ENCODE measurements at places on chromosomes 4 and X. TPM values are rescaled to one million over a fixed set of nuclear protein-coding genes. Genes with fewer than 3 reads are reported as not detected.

The RNF212 gene
- total RNA-seq = 8.6 TPM

The ASB11 gene
- total RNA-seq = not detected

The RIBC1 gene
- not detected for total RNA-seq

The NDP gene
- total RNA-seq = 0.63 TPM

The KLHL4 gene
- 3.3 TPM for total RNA-seq

The FSTL5 gene
- total RNA-seq = not detected

The CXCL3 gene
- 1.1 TPM for total RNA-seq

The SLC49A3 gene
- total RNA-seq = 21.1 TPM

The LANCL3 gene
- total RNA-seq = 0.16 TPM

The RAB33A gene
- total RNA-seq = 3.0 TPM

The ARSD gene
- total RNA-seq = 21.8 TPM

The FAM241A gene
- 37.4 TPM for total RNA-seq

The PFKFB1 gene
- total RNA-seq = 14.5 TPM

The SLC6A14 gene
- total RNA-seq = not detected

The CCNA2 gene
- total RNA-seq = 5.5 TPM

The PABPC4L gene
- total RNA-seq = 7.6 TPM

The MGAT4D gene
- not detected for total RNA-seq

The ANKRD37 gene
- 8.2 TPM for total RNA-seq

The FRAS1 gene
- total RNA-seq = 0.47 TPM

DNA sequence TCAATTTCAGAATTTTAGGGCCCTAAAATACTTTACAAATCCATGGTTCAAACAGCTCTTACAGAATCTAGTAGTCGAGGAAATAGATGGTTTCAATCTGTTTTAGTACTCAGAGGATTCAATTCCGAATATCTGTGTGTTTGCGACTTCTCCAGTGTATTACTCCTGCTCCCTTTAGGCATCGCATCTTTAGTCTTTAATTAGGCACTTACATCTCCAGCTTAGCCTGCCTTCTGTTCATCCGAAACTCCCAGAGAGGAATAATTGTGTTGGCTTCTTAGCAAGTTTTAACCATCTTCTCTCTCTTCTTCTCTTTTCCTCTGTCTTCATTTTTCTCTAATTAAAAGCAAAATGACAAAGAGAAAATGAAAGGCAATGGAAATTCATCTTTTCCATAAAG, 1901.3 kb upstream of the TENM3 start:
- DNase-seq = no peak

- DNase-seq = no peak
These were observed 5.6 kb downstream of the CETN2 start for GRCh38 chrX:152824841-152825374.

GRCh38 chr4:152945639-152946038, 9.5 kb downstream of the FHDC1 start:
- DNase-seq = no peak

DNA sequence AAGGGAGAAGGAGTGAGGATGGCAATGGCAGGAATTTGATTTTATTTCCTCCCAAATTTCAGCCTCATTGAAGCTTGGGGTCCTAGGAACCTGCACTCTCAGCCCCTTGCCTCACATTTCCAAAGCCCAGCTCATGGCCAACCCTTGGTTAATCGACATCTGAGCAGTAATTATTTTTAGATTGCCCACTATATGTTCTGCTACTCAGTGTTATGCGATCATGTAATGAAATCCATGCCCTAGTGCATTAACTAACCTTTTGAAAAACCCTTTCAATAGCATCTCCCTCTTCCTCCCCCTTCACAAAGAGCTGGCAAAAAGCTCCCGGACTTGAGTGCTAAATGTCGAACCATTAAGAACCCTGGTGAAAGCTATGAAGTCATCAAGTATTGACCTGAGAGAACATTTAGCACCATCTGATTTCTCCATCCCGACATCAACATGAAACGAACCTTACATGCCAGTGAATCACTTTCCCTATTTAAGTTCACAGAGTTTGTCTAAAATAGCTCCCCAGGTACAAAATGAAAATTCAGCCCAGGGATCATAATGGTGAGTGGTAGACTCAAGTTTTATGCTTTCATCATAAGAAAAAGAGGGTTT, 59.2 kb upstream of the RPS6KA3 start:
- DNase-seq = no peak

- DNase-seq = no peak
These were observed 38.0 kb upstream of the GPR78 start for GRCh38 chr4:8541981-8542715.

DNA sequence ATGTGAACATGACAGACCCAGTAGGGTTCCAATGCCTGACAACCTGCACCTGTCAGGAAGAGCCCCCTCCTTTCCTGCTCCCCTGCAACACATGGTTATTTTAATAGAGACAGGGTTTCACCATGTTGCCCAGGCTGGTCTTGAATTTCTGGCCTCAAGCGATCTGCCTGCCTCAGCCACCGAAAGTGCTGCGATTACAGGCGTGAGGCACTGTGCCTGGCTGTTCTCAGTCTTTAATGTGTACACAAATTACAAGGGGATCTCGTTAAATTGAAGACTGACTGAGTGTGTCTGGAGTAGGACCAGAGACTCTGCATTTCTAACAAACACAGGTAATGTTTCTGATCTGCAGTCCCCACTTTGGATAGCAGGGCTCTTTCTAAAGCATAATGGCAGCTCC, 55.4 kb downstream of the NPNT start:
- no peak for DNase-seq

GRCh38 chrX:147953976-147954375, 27.2 kb upstream of the FMR1NB start:
- DNase-seq = no peak

DNA sequence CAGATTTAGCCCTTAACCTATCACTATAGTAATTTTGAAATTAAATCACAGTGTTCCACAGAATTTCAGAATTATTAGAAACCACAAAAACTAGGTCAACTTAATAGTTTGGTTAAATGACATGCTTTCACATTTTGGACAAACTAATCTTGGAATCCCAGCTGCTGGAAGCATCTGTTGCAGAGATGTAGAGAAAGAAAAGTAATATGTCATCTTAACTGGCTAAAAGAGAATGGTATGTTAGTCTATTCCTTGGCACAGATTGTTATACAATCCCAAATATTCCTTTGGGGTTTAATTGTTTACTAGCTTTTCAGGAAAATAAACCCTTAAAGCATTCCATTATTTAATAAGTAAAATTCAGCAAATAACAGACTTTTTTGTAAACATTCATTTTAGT, 519.9 kb downstream of the IL15 start:
- no peak for DNase-seq

GRCh38 chrX:154329294-154329693, 33.7 kb downstream of the TKTL1 start:
- no peak for DNase-seq

GRCh38 chr4:7816771-7817170, 122.9 kb downstream of the AFAP1 start:
- DNase-seq = no peak

GRCh38 chr4:117357437-117357836, 272.1 kb upstream of the TRAM1L1 start:
- DNase-seq = no peak

- DNase-seq = no peak
These were observed 1.1 kb downstream of the PLXNA3 start for GRCh38 chrX:154458954-154459778.

GRCh38 chr4:107255596-107255995, 219.5 kb upstream of the DKK2 start:
- DNase-seq = no peak

DNA sequence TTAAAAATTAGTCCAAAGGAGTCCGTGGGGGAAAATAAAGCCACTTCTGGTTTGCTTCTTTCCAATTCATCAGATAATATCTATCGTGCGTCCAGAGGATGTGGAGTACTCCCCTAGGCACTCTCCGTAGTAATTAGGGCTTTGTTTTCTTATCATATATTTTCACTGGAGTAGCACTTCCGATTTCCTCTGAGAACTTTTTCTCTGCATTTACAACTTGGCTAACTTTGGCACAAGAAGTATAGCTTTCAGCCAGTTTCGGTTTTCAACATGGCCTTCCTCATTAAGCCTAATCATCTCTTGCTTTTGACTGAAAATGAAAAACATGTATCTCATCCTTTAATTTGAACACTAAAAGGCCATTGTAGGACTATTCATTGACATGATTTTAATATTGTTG, 80.5 kb downstream of the CASP3 start:
- no peak for DNase-seq

- DNase-seq = no peak
These were observed 35.8 kb downstream of the MBNL3 start for GRCh38 chrX:132452911-132453550.

- DNase-seq = no peak
These were observed 16.4 kb downstream of the OTC start for GRCh38 chrX:38368774-38369173.

- no peak for DNase-seq
These were observed 162.2 kb downstream of the BCOR start for GRCh38 chrX:39935411-39936064.

- no peak for DNase-seq
These were observed 33.7 kb upstream of the MSL3 start for GRCh38 chrX:11724122-11725017.

GRCh38 chr4:185898413-185898812, 86.4 kb upstream of the SORBS2 start:
- no peak for DNase-seq

- no peak for DNase-seq
These were observed 28.6 kb downstream of the BEX3 start for GRCh38 chrX:103405009-103405333.

DNA sequence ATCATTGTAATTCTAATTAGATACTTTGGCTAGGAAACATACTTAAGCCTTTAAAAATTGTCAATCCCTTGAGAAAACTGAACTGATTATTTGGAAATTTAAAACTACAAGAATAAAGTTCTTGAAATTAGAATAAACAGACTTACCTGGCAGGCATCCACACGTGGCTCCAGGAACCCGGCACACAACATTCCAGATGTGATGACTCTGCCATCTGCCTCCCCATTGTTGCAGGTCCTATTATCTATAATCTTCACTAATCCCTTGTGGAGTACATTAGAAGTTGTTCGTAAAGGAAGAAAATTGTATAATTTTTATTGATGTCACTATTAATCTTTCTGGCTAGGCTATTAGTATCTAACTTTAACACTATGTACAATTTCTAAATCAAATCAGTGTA, 16.2 kb upstream of the GNRHR start:
- DNase-seq = no peak

DNA sequence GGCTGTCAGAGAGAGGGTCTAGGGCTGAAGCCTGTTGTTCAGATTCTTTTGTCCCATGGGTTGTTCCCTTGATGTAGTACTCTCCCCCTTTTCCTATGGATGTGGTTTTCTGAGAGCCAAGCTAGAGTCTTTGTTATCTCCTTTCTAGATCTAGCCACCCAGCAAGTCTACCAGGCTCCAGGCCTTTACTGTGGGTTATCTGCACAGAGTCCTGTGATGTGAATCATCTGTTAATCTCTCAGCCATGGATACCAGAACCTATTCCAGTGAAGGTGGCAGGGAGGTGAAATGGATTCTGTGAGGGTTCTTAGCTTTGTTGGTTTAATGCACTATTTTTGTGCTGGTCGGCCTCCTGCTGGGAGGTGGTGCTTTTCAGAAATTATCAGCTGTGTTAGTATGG, 109.5 kb downstream of the PRR32 start:
- no peak for DNase-seq

DNA sequence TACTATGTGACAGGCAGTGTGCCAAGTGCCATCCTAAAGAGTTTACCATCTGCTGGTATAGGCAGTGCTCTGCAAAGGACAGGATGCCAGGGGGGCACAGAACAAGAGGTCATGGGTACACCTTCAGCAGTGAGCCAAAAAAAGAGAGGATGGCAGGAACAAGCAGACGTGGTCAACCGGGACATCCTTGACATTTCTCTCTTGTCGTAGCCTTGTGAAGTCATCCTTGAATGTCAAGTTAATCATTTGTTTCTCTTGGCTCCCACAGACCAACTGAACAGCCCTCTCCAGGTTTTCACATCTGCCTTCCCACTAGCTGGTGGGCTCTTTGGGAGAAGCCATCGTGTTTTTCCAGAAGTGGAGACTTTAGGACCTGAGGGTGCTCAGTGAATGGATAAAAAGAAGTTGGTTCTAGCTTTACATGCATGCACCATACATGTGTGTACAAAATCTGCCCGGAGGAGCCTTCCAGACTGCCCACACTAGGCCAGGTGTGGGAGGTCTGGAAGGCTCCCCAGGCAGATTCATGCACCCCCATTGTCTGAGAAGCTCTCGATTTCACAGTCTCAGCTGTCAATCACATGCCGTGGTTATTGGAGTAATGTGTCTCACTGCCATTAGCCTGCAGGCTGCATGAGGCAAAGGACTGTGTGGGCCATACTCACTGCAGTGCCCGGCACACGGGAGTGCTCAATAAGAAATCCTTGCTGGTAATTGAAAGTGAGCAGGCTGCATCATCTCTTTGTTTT, 16.4 kb downstream of the PNMA6F start:
- DNase-seq = no peak

GRCh38 chrX:95703696-95704095, 980.9 kb upstream of the DIAPH2 start:
- DNase-seq = no peak

GRCh38 chr4:13355111-13355880, 128.8 kb downstream of the RAB28 start:
- DNase-seq = no peak

- no peak for DNase-seq
These were observed 15.7 kb downstream of the JADE1 start for GRCh38 chr4:128825226-128825625.

DNA sequence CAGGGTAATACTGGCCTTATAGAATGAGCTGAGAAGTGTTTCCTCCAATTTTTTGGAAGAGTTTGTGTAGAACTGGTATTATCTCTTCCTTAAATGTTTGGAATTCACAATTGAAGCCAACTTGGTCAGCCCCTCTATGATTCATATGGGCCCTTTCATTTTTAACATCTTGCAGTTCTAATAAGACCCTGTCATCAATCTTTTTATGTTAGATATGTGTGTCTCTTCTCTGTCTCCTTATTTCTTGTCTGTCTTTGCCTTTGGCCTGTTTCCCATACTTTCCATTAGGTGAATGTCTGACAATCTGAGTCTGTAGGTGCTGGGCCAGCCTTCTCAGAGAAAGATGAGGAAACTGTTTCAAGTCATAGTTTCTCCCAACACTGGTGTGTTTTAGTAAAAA, 88.7 kb downstream of the SLC16A2 start:
- no peak for DNase-seq

- DNase-seq = no peak
These were observed 3.2 kb downstream of the HTRA3 start for GRCh38 chr4:8272472-8273428.

Data from omental fat pad (tissue), 4 donors.